ENCODE measurements at places on chromosomes 5 and 9.
A peak's percentile ranks its signal among the peaks of the same experiment; 100 is the strongest.

DNA sequence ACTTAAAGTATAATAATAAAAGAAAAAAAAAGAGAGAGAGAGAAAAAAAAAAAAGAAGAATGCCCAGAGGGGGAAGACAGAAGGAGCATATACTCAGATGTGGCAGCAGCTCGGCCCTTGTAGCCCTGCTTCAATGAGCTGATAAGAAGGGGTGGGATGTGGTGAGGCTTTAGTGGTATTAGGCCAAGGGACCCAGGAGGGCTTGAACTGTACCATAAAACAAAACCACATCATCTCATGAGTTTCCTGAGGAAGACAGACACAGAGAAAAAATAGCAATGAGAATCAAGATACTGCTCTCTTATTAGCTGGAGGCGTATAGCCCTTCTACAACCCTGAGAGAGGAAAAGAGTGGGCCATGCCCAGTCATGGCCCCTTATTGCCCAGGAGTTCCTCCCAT, 72.8 kb downstream of the SLC1A1 start:
- DNase-seq = no peak

GRCh38 chr5:161382685-161383084, 163.8 kb downstream of the GABRB2 start:
- no peak for DNase-seq

DNA sequence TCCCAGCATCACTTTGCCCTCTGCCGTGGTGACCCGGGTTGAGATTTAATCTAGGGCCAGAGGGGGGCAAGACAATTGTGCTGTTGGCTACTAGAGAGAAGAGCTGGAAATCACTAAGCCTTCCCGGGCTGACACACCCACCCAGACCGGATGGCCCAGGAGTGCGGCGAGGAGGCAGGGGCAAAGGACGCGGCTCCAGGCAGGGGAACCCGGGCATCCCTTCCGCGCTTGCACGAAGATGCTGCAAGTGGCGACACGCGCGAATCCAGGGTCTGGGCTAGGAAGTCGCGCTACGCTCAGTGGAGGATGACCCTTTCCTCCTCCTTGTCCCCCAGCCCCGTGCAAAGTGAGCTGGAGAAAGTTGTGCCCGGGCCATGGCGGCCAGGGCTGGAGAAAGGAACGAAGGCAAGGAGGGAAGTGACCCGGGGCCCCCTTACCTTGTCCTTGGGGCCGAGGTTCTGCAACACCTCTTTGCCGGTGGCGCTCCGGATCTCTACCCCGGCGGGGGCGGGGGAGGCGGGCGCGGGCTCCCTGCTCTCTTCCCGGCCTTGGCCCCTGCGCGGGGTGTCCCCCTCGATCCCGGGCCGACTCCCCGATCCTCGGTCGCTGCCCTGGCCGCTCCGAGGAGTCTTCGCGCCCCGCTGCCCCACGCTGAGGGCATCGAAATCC, 693 bp downstream of the DPYSL3 start:
- no peak for DNase-seq

DNA sequence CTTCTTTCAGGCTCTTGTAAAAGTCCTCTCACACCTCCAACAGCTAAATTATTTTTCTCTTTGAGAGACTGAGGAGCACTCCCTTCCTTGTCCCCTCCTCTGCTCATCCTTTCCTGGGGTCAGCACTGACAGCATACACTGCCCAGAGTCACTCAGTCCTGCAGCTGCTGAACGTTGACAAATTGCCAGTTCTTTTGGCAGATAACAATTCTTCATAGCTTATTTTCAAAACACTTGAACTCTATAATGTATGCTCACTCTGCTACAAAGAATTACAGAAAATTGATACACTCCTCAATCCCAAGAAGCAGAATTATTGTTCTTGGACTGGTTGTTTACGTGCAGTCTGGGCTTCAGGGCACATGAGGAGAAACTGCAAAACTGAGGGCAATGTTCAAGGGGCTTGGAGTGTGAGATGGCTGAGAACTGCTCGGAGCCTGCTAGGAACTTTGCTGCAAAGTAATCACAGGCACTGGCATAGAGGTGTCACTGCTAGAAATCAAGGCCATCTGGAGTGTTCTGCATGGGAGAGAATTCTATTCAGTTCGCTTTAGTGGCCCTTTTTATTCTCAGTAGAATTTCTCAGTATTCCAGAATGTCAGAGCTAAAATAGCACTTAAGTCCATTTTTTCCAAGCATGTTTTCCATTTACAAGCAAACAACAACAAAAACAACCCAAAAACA, 96.4 kb upstream of the SPOCK1 start:
- DNase-seq = no peak

DNA sequence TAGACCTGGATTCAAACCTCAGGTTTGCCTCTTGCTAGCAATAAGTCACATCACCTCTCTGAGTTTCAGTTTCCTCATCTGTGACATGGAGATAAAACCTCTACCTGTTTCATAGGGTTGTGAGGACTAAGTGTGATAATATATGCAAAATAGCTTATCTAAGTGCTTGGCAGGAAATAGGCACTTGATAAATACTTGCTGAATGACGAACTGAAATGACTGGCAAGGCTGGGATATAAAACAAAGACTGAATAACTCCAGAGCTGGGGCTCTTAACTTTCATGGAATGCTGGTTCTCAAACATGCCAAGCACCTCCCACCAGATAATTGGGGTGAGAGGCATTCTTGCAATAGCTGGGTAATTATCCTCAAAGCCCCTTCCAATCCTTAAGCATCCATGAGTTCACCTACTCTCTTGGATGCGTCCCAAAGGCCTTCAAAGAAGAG, 87.6 kb downstream of the ADRB2 start:
- DNase-seq = no peak

GRCh38 chr5:45694255-45694814, 1.8 kb downstream of the HCN1 start:
- DNase-seq = no peak

DNA sequence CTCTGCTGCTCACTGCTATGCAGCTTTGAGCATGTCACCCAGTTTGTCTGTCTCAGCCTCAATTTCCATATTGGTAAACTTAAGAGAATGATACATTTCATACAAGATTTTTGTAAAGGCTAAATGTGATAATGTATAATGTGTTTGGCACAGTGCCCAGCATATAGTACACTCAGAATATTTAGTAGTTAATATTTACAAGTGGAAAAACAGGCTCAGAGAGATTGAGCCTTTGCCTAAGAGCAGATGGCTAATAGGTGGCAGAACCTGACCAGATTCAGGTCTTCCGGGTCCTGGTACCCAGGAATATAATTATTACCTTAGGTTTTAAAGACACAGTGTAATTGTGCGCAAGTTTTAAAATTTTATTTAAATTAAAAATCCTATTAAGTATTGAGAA, 46.8 kb upstream of the KIAA1958 start:
- no peak for DNase-seq

- no peak for DNase-seq
These were observed 6.8 kb downstream of the HAND1 start for GRCh38 chr5:154470947-154471870.

DNA sequence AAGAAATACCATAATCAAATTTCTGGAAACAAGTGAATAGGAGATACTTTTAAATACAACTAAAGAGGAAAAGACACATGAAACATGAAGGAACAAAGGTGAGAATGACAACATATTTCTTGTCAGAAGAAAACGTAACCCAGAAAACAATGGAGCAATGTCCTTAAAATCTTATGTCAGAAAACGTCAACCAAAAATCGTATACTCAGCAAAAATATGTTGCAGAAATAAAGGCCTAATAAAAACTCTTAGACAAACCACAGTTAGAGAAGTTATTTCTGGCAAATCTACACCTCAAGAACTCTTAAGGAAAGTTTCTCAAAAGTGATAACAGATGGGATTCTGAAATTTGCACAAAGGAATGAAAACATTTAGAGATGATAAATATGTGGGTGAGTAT, 66.3 kb upstream of the FBXL7 start:
- DNase-seq = no peak

GRCh38 chr5:16913187-16914107, 22.6 kb downstream of the MYO10 start:
- DNase-seq = no peak

- DNase-seq = peak; percentile 51
These were observed 31.7 kb upstream of the KCNMB1 start for GRCh38 chr5:170420806-170421412.

- DNase-seq = no peak
These were observed 648.5 kb upstream of the WWC1 start for GRCh38 chr5:167642779-167643517.

GRCh38 chr9:69130456-69131441, 43.3 kb upstream of the TJP2 start:
- DNase-seq = no peak

DNA sequence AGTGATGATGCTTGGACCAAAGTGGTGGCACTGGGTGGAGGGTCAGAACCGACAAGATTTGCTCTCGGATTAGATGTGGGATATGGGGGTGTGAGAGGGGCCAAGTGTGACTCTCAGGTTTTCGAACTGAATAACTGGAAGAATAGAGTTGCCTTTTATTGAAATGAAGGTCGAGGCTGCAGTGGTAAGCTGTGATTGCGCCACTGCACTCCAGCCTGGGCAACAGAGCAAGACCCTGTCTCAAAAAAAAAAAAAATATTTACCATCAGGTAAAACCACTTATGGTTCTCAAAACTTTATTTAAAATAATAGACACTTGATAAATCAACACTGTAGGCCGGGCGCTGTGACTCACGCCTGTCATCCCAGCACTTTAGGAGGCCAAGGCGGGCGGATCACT, 27.2 kb downstream of the EXOSC2 start:
- DNase-seq = no peak

DNA sequence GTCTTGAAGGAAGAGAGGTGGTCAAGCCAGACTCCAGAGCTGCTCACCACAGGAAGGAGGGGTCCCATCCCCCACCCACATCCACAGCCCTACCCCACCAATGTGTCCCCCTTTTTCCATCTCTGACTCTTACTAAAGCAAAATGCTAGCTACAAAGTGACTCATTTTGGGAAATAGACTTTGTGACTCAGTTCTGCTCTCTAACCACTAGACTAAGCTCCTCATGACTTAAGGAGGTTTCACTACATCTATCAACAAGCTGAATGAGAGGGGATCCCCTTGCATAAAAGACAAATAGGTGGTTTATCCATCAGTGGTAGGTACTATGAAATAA, 35.1 kb upstream of the ADRB2 start:
- DNase-seq = no peak

- no peak for DNase-seq
These were observed 23.4 kb downstream of the SRD5A1 start for GRCh38 chr5:6656680-6657079.

DNA sequence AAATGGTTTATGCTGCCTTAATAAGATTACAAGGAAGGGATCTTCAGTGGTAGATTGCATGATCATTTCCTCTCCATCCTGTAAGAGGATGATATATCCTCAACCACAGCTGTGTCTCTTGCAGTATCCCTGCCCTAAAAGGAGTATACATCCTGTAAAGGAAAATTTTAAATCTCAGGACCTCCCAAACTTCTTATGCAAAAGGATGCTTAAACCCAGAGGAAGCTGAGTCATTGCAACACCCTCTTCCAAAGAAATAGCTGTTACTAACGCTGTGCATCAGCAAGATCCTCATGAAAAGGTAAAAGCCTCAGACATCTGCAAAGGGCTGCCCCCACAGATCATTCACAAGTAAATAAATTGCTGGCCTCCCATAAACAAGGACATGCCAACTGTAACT, 599.0 kb downstream of the PRELID2 start:
- DNase-seq = no peak

GRCh38 chr9:113056191-113057106, at the start of gene ZFP37:
Gene ZFP37, minus strand, starts transcription at chr9:113056724. Its CDS starts 36 bp downstream, at chr9:113056688.
- peak; percentile 97 for DNase-seq

GRCh38 chr5:155919725-155920124, 407.2 kb upstream of the SGCD start:
- no peak for DNase-seq

GRCh38 chr5:123987956-123988355, 476.0 kb downstream of the CSNK1G3 start:
- DNase-seq = no peak

DNA sequence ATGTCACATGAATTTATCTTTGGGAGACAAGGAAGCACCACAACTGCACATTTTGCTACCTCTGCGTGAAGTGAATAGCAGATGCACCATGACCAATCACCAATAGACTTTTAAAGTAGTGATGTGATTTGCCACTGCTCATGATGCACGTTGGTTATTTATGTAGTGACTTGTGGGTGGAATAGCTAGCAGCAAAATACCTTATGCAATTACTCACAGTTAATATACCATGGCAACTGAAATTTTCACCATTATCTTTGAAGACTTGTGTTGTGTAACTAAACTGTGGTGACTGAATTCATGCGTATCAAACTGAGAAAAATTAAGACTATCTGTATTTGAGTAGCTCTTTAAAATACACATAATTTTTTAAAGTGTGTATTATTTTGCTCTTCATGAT, 46.2 kb upstream of the TUSC1 start:
- DNase-seq = no peak

GRCh38 chr9:34179213-34180136, 632 bp downstream of the UBAP1 start:
- peak; percentile 42 for DNase-seq

DNA sequence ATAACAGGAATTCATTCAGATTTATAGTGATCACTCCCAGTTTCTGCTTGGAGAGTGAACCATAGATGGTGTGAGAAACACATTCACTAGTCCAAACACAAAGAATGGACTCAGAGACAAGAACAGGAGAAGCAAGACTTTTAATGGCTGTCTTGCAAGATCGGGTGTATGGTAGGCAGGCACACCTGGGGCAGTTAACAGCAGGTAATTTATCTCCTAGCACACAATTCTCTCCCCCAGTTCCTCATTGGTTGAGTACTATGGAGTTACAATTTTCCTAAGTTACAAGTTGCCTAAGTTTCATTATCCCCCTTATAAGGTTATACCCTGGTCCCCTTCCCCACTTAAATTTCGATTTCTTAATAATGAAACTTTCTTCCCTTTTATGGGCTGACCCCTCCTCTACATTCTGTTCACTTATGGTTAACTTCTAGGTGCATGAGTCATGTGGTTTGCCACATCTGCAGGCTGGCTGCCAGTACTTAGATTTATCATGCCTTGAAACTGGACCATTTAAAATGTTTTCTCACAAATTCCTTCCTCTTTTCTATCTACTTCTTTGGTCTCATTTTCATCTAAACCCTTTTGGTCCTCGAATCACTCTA, 623.3 kb downstream of the HINT1 start:
- DNase-seq = no peak

GRCh38 chr9:135139366-135139959, 52.0 kb downstream of the OLFM1 start:
- DNase-seq = no peak
